Caki2 (cell line): ENCODE measurements at places on chromosomes 12 and 14. TPM values are rescaled to one million over a fixed set of nuclear protein-coding genes. Genes with fewer than 3 reads are reported as not detected.

Gene FBXL14
- 11.9 and 16.2 TPM in 2 replicates for total RNA-seq

Gene LRP1-AS
- total RNA-seq = not detected in 2 replicates

Gene SDS
- not detected in 2 replicates for total RNA-seq

Gene SCYL2
- total RNA-seq = 1.8 and 3.0 TPM in 2 replicates

Gene TPPP2
- total RNA-seq = not detected in 2 replicates

Gene SHMT2
- total RNA-seq = 246 and 291 TPM in 2 replicates

Gene SNAPC1
- total RNA-seq = 10.3 and 10.9 TPM in 2 replicates

Gene RBP5
- total RNA-seq = not detected in 2 replicates

Gene KRT77
- not detected in 2 replicates for total RNA-seq

Gene NYNRIN
- 0.03 TPM in 1 of 2 replicates, not detected in the other for total RNA-seq

Gene CCDC175
- not detected in 2 replicates for total RNA-seq

Gene B4GALNT3
- 1.9 and 8.1 TPM in 2 replicates for total RNA-seq

Gene PTGR2
- 4.4 and 6.5 TPM in 2 replicates for total RNA-seq

Gene ANP32D
- not detected in 2 replicates for total RNA-seq

Gene LGR5
- not detected in 2 replicates for total RNA-seq

Gene TESPA1
- total RNA-seq = not detected in 2 replicates

Gene C14orf39
- total RNA-seq = not detected in 2 replicates

Gene FAM181A
- not detected in 2 replicates for total RNA-seq

Gene SELPLG
- total RNA-seq = not detected in 2 replicates

Gene ASIC1
- total RNA-seq = 0.74 and 5.8 TPM in 2 replicates

Gene GZMB
- total RNA-seq = not detected in 2 replicates

Gene KRT73
- 0.51 TPM in 1 of 2 replicates, not detected in the other for total RNA-seq

Gene SLC7A8
- not detected in 2 replicates for total RNA-seq

Gene SSPN
- total RNA-seq = 3.9 and 34.1 TPM in 2 replicates

Gene ACOT4
- not detected in 2 replicates for total RNA-seq

Gene KRT79
- total RNA-seq = not detected in 2 replicates

Gene TAS2R19
- total RNA-seq = not detected in 2 replicates

Gene B4GALNT1
- 64.3 and 66.6 TPM in 2 replicates for total RNA-seq

Gene KRT2
- 2.4 TPM in 1 of 2 replicates, not detected in the other for total RNA-seq

Gene OR4E2
- not detected in 2 replicates for total RNA-seq

Gene FOXN4
- not detected in 2 replicates for total RNA-seq

Gene ANKRD52
- total RNA-seq = 15.1 and 15.7 TPM in 2 replicates

Gene TAS2R9
- total RNA-seq = not detected in 2 replicates

Gene NOS1
- 0.14 TPM in 1 of 2 replicates, not detected in the other for total RNA-seq

Gene SERPINA10
- not detected in 2 replicates for total RNA-seq

Gene B3GNT4
- total RNA-seq = 1.4 and 5.4 TPM in 2 replicates

Gene SYNJ2BP
- 8.0 and 22.4 TPM in 2 replicates for total RNA-seq

Gene TMCC3
- total RNA-seq = 0.10 and 0.38 TPM in 2 replicates

Gene AICDA
- total RNA-seq = 0.84 and 27.6 TPM in 2 replicates

Gene TAS2R20
- not detected in 2 replicates for total RNA-seq

Gene CCDC38
- 0.14 and 0.20 TPM in 2 replicates for total RNA-seq

Gene HOXC10
- 6.5 and 38.1 TPM in 2 replicates for total RNA-seq

Gene IFI27
- 287 and 560 TPM in 2 replicates for total RNA-seq

Gene PYGL
- 21.7 and 30.3 TPM in 2 replicates for total RNA-seq

Gene PRIMA1
- total RNA-seq = not detected in 2 replicates

Gene LBHD2
- 7.5 TPM in 1 of 2 replicates, not detected in the other for total RNA-seq

Gene NDRG2
- total RNA-seq = 14.4 and 31.3 TPM in 2 replicates

Gene IQSEC3
- total RNA-seq = not detected in 2 replicates

Gene SOAT2
- total RNA-seq = not detected in 2 replicates

Gene SYNDIG1L
- total RNA-seq = not detected in 2 replicates

Gene NGB
- total RNA-seq = 0.07 TPM in 1 of 2 replicates, not detected in the other

Gene MIP
- total RNA-seq = not detected in 2 replicates

Gene P2RX7
- 0.93 and 1.2 TPM in 2 replicates for total RNA-seq

Gene RNASE4
- 18.5 and 21.6 TPM in 2 replicates for total RNA-seq

Gene CYP27B1
- total RNA-seq = 0.07 and 0.46 TPM in 2 replicates

Gene UNG
- total RNA-seq = 39.0 and 61.1 TPM in 2 replicates

Gene MFAP5
- total RNA-seq = not detected in 2 replicates
